Skin of body (tissue), 3 donors: ENCODE measurements at places on chromosomes 7 and 10. TPM values are rescaled to one million over a fixed set of nuclear protein-coding genes. Genes with fewer than 3 reads are reported as not detected.

- DNase-seq: no peak
Measured at GRCh38 chr7:110205899-110206298, 885.0 kb upstream of the LRRN3 start.

- DNase-seq: no peak
Measured at GRCh38 chr10:57973451-57973850, 294.2 kb downstream of the IPMK start.

DNA sequence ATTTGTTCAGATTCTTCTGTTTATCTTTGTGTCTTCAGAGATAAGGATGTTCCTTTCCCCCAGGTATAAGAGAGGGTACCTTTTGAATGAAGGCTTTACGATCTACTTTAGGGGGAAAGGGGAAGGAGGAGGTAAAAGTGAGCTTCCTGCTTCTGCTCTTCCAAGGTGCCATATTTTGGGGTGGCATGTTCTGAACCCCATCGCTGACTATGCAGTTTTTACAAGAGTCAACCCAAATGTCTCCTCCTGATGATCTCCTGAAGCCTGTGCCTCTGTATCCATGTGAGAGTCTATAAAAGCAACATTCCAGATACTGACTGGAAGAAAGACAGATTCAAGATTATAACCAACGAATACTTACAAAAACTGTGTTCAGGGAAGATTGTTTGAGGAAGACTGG, 102.5 kb downstream of the ZNF277 start:
- DNase-seq: no peak

RET gene
- total RNA-seq: 9.3 TPM
